ENCODE measurements at places on chromosomes 4 and X.

- DNase-seq: no peak
These were observed 583.9 kb downstream of the NLGN4X start for GRCh38 chrX:5644776-5645175.

DNA sequence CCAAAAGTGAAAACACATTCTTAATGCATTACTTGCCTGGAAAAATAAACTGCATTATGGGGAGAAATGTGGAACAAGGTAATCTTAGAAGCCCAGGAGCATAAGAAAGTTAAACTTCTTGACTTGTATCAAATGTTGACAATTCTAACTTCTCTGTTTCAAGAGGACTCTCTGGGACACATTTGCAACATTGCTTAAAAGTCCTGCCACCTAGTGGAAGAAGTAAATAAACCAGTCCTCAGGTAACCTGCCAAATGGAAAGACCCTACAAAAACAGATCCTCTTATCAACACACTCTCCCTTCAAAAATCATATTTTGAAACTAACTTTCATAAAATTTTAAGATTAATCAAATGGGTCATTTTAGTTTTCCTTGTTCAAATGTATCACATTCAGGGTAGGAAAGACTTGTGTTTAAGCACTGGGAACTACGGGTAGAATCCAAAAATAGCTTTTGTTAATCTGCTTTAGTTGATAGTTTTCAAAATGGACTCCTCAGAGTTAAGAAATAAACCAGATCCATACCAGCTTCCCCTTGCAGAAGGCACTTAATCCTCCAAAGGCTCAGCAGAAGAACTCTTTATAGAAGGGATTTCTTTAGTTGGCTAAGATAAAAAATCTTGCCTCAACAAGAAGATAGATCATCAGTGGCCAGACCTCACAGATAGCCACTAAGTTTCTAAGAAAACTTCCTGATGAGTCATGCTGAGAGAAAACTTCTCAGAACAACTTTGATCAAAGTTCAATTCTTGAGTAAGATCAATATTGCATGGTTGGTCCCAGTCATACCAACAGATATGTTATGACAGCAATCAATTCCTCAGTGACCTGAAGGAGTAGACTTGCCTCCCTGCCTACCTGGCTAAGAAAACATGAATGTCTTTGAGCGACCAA, 141.7 kb downstream of the HHIP start:
- peak; percentile 9 for DNase-seq

GRCh38 chrX:8191022-8191421, 20.0 kb upstream of the VCX2 start:
- DNase-seq: no peak

DNA sequence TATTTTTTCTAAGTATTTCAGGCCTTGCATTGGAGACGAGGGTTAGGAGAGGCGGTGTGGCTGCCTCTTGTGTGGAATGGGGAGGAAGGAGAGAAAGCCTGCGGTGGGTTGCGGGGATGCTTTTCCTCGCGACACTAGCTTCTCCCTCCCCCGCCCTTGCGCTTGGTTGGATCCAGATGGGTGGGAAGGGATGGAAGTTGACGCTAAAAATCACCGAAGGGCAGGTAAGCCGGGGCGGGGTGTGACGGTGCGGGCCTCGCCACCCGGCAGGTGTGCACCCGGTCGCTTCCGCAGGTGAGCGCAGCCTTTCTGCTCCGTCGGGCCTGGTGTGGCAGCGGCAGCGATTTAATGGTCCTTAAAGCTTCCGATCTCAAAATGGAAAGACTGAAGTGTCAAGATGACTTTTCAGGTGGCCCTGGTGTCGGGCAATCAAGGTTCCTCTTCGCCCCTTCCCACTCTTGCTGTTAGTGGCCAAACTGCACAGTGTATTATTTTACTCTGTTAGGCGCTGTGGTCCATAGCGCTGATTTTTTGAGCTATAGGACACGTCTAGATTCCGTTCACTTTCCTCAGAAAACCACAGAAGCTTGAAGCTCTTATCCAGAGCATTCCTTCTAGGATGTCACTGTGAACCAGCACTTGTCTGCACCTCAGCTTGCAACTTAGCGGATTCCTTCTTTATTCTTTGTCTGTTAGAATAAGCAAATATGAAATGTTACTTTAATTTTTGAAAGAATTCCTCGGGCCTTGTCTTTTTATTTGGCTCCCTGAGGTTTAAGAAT, 765 bp downstream of the ENOPH1 start:
- DNase-seq: peak; percentile 62

DNA sequence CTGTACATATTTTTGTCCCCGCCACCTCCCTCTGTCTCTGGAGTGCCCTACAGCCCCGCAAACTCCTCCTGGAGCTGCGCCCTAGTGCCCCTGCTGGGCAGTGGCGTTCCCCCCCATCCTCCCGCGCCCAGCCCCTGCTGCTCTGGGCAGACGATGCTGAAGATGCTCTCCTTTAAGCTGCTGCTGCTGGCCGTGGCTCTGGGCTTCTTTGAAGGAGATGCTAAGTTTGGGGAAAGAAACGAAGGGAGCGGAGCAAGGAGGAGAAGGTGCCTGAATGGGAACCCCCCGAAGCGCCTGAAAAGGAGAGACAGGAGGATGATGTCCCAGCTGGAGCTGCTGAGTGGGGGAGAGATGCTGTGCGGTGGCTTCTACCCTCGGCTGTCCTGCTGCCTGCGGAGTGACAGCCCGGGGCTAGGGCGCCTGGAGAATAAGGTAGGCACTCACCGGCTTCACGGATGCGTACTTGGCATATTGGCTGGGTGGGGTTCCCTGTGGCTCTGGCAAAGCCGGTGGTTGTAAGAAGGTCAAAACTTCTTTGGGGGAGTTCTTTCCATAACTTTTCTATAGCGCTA, 653 bp downstream of the HHIP start:
- DNase-seq: peak; percentile 37

- DNase-seq: no peak
These were observed 910 bp downstream of the ANK2 start for GRCh38 chr4:113050371-113050755.

GRCh38 chrX:135518161-135518560, 2.3 kb upstream of the INTS6L start:
- no peak for DNase-seq

DNA sequence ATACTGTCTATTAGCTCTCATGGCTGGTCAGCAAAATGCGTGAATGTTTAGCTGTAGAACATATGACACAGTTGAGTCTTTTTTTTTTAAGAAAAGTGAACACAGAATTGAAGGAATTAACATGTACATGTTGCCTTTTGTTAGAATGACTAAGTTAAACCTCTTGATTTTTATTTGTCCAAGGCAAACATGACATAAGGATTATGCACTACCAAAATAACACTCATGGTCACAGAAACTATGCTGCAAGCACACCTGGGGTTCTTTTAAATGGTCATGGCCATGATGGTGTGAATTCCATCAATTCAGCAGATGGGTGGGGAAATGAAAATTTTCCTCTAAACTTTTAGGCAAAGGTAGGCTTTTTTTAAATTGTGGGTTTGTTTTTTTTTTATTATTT, 80.1 kb upstream of the CXCL13 start:
- DNase-seq: no peak

- no peak for DNase-seq
These were observed 24.3 kb downstream of the TRPC5 start for GRCh38 chrX:112058255-112058654.

- DNase-seq: no peak
These were observed 693.6 kb upstream of the HS3ST1 start for GRCh38 chr4:12122316-12122715.

- no peak for DNase-seq
These were observed 46.8 kb downstream of the CENPVL3 start for GRCh38 chrX:51571874-51572273.

All from COR-L47 (cell line).